ENCODE measurements at places on chromosomes 7 and 10.

DNA sequence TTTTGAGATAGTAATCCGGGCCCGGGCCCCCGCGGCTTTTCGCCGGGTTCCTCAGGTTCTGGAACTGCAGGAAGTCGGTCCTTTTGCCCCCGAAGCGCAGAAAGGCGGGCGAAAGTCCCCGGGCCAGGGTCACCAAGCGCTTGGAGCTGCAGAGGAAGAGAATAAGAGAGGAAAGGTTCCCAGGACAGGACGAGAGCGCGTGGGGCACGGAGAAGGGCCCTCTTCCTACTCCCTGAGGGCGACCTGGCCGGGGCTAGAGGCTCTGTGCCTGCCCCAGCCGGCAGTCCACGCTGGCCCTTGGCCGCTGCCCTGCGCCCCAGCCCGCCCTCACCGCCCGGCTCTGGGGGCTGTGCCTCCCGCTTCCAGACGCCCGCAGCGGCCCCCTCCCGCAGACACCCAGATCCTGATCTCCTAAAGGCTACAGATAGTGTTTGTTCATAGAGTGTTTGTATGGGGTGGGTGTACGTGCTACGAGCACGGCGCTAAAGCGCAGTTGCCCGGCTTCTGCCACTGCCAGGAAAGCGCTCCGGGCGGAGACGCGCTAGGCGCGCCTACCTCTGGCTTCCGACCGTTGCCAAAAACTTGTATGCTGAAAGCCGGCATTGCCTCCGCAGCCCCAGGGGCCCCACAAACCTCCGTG lies 3.2 kb downstream of the HPSE2 start:
- no peak for DNase-seq

DNA sequence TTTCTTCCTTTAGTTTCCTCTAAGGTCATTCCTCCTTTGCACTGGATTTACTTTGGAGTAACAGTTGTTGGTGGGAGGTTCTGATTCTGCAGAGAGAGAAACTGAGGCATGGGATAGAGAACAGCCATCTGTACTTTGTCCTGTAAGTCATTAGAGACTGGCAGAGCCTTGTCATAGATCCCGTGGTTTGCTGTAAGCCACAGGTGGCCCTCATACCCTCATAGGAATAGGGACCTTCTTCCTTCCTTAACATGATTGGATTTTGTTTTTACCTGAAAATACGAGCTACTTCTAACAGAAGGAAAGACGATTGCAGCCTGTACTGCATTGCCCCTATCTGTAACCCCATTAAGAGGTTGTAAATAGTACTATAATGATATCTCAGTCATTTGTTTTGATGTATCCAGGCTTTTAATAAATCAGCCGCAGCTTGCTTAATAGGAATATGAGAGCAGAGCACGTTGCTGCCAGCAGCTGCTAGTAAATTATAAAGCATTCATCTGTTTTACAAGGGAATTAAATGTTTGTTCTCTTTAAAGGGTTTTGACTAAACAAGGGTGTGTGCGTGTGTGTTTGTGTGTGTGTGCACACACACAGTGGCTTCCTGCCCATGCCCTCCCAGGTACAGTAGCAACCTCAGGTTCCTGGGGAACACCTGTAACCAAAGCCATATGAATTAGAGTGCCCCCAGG lies 249.8 kb downstream of the AUTS2 start:
- DNase-seq: no peak

DNA sequence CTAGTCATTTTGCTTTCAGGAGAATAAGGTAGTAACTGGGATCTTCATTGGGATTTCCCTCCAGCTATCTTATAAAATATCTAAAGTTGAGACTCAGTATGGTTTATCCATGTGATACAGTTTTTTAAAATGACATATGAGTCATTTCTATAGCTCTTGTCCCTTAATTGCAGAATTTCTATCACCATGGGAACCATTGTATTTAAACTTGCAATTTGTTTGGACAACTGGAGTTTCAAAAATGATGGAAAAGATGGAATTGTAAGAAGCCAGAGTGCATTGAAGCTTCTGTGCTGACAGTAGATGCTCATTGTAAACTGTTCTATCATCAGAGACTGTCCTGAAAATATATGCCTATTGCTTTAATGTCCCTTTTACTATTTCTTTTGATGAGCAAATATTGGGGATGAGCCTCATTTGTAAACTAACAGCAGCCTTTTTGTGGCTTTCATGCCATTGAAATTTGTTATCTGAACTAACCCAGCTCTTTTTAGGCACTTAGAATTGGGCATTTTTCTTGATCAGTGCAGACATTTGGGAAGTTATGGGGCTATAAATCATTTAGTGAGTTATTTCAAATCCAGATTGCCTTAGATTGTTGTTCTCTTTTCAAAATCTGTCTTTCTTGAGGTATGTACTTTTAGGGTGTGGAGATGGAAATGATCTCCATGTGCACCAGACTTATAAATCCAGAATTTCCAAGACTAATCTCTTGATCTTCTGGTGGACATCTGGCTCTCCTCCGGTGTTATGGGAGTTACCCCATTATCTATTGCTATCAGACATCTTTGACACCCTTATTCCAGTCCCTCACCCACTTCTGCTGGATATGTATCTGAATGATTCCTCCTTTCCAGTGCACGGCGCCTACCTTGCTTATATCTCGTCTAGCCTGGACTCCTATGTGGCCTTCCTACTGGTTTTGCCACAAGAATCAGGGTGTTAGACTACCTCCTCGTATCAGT lies 159.0 kb downstream of the SND1 start:
- no peak for DNase-seq

- DNase-seq: no peak
Observed at GRCh38 chr10:72068901-72069446, 19.4 kb downstream of the SPOCK2 start.

GRCh38 chr7:124655990-124656389 lies 109.6 kb downstream of the GPR37 start:
- no peak for DNase-seq

DNA sequence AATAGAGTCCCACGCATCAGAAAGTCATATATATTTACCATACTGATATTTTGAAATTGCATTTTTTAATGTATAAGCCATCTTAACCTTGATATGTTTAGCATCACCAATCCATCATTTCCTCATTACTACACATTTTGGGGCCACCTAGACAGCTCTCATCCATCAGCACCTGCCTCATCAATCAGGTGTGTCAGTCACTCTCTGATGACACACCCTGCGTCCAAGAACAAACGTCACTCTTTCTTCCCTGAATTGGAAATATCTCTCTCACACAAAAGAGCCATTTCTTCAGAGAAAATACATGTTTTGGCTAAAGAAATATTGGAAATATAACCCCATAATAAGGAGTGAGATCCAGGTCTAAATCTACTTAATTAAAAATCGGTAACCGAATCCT lies 38.9 kb upstream of the RSU1 start:
- no peak for DNase-seq

DNA sequence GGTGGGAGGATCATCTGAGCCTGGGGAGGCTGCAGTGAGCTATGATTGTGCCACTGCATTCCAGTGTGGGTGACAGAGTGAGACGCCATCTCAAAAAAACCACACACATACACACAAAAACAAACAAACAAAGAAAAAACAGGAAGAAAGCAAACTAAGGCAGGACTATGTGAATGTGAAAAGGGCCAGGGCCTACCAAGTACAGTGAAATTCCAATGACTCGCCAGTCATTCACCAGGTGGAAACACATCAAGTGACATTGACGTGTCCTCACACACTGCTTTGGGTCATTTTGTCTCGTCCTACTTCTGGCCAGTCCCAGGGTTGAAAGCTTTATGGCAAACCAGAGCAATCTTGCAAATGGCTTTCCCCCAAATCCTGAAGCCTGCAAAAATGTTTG lies 79.9 kb downstream of the HIP1 start:
- no peak for DNase-seq

GRCh38 chr7:114786455-114786854 lies 135.4 kb upstream of the MDFIC start:
- DNase-seq: no peak

- peak; percentile 16 for DNase-seq
Observed at GRCh38 chr10:67697724-67698131, 1.7 kb upstream of the CTNNA3 start.

DNA sequence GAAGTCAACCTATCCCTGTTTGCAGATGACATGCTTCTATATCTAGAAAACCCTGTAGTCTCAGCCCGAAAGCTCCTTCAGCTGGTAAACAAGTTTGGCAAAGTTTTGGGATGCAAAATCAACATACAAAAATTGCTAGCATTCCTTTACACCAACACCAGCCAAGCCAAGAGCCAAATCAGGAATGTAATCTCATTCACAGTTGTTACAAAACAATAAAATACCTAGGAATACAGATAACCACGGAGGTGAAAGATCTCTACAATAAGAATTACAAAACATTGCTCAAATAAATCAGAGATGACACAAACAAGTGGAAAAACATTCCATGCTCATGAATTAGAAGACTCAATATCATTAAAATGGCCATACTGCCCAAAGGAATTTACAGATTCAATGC lies 50.4 kb upstream of the ZNF365 start:
- DNase-seq: no peak

DNA sequence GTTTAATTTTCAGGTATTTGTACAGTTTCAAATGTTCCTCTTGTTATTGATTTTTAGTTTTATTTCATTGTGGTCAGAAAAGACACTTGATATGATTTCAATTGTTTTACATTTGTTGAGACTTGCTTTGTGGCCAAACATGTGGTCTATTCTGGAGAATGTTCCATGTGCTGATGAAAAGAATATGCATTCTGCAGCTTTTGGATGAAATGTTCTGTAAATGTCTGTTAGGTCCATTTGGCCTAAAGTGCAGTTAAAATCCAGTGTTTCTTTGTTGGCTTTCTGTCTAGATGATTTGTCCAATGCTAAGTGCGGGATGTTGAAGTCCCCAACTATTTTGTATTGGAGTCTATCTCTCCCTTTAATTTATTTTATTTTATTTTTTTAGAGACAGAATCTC lies 70.5 kb downstream of the ZNF503 start:
- no peak for DNase-seq

- no peak for DNase-seq
Observed at GRCh38 chr7:101151908-101152651, 2.2 kb upstream of the AP1S1 start.

DNA sequence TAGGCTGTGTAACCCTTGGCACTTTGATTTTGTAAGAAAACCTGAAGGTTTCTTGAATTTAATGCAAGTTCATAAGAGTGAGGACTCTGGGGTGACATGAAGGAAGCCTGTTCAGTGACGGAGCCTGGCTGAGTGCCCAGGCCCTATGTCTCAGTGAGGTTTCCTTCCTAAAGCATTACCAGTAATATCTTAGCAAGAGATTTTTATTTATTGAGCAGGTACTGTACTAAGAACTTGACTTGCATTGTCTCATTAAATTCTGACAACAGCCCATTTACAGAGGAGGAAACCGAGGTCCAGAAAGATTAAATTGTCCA lies 197.2 kb downstream of the HECW1 start:
- no peak for DNase-seq

GRCh38 chr7:81161451-81162075 lies 242.7 kb upstream of the SEMA3C start:
- no peak for DNase-seq

DNA sequence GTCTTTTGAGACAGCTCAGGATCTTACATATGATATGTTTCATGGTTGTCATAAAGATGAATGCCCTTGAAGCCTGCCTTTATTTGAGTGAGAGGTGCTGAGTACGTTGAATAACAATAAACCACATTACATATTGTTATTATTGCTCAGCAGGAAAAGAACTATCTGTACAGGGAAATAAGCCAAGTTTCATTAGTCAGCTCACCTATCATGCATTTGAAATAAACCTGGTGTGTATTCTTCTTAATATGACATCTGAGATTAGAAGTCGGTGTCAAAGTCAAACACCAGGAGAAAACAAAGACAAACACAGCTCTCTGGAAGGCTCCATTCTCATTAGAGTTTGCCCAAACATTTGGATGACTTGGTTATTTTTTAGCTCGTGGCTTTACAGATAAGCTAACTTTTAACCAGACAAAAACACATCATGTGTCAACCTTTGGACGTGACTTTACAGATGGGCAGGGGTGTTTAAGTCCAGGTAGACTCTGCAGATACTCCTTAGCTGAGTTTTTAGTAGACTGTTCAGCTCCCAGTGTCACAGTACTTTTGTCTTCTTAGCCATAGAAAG lies 71.2 kb upstream of the AOAH start:
- no peak for DNase-seq

DNA sequence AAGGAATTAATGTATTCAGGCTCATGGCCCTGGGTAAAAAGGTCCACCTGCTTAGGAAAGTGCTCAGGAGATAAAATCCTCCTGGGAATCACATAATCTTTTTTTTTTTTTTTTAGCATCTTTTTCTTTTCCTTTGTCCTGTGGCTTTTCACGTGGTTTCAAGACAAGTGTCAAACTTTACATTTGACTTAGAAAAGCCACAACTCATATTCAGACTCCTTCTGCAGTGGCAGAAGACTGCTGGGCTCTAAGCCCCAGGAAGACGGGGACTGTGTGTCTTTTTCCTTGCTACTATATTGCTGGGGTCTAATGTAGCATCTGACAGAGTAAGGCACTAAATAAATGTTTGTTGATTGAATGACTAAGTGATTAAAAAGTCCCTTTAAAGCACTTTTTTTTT lies 127.5 kb upstream of the ANKRD1 start:
- no peak for DNase-seq

- DNase-seq: no peak
Observed at GRCh38 chr7:12982178-12982577, 294.7 kb downstream of the ARL4A start.

DNA sequence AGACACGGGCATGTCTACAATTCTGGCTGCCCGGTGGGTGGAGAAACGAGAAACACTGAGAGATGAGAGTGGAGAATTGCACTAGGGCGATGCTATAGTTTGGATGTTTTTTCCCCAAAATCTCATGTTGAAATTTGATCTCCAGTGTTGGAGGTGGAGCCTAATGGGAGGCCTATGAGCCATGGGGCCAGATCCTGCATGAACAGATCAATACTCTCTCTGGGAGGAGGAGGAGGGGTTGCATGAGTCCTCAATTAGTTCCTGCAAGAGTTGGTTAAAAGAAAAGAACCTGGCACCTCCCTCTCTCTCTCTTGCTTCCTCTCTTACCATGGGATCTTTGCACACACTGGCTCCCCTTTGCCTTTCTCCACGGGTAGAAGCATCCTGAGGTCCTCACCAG lies 299.1 kb downstream of the CALN1 start:
- DNase-seq: no peak

- DNase-seq: no peak
Observed at GRCh38 chr7:92668564-92668963, 78.4 kb upstream of the FAM133B start.

GRCh38 chr7:1059200-1060091 lies 15.1 kb downstream of the GPR146 start:
- peak; percentile 69 for DNase-seq

Measured in NT2/D1 (cell line).